Right ventricle myocardium superior (tissue), 1 donor: ENCODE measurements at places on chromosomes 3 and 15. TPM values are rescaled to one million over a fixed set of nuclear protein-coding genes. Genes with fewer than 3 reads are reported as not detected.

DNA sequence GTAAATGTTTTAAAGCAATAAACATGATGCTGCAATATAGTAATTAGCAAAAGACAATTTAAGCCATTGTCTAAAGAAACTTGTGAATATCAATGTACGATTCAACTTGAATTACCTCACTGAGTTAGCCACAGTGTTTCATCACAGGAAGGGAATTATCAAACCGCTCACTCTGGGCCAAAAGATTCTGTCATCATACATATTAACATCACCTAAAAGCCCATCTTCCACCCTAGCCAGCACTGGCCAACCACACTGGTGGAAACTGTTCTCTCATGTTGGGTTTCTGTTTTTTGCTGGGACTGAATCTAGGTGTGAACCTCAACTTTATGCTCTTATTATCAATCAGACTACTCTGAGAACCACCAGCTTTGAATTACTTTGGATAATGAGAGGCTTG, 497.7 kb upstream of the THBS1 start:
- no peak for DNase-seq

DNA sequence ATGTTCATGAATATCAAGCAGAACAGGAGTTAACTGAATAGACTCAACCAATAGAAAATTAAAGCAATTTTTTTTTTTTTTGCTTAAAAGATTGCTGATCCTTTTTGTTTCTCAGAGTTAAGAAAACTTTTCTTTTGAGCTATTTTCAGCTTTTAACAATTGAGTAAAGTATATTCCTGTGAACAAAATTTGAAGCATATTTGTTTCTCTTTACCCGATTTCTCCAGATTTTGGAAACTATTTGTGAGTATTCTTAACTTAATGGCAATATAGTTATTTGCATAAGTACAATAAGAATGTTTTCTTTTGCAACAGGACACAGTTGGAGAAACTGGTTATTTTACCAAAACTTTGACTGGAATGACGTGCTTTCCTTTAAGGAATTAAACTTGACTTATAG, 53.4 kb upstream of the C15orf39 start:
- DNase-seq: no peak

The EHD4 gene
- total RNA-seq: 47.2 TPM

- no peak for DNase-seq
Measured at GRCh38 chr15:76346669-76347481, 10.3 kb downstream of the ISL2 start.

The ALAS1 gene
- total RNA-seq: 160 TPM

The C3orf52 gene
- total RNA-seq: 2.5 TPM

DNA sequence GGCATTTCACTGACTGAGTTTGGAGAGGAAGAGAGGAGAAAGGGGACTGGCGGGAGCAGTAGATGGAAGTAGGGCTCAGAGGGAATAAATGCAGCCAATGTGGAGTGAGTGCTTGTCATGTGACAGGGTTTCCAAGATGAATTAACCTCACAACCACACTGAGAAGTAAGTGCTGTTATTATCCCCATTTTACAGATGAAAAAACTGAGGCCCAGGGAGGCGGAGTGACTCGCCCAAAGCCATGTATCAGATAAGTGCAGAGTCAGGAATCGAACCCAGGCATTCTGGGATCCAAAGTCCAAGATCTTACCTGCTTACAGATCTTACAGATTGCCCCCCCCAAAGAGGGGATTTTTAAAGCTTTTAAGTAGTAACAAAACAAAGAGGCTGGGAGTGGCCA, 207.2 kb downstream of the SHQ1 start:
- no peak for DNase-seq

The PYGO1 gene
- 6.0 TPM for total RNA-seq
